ENCODE measurements at places on chromosomes 16 and 17.

DNA sequence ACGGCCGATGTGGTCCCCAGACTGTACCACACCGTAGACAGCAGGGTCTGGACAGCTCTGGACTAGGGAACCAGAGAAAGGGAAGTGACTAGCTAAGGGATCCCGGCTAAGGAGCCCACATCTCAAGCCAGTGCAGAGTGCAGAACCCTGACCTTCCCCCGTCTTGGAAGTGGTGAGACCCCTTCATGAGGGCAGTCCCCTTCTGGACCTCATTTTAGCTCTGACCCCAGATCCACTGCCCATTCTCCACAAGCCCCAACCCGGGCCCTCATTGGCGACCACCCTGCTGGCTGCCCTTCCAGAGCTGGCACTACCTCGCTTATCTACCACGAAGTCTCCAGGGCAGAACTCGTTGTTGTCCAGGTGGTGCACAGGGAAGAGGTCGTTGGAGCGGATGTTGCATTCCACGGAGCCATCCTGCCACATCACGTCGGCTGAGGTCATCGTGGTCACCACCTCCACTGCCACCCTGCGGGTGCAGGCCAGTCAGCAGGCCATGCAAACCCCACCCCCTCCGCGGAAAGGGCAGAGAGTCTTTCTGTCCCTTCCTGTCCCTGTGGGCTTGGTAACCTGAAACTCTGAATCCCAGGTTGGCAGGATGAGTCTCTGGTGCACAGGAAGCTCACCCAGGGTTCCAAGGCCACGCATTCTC, 14.2 kb downstream of the SPHK1 start:
- no peak for DNase-seq

DNA sequence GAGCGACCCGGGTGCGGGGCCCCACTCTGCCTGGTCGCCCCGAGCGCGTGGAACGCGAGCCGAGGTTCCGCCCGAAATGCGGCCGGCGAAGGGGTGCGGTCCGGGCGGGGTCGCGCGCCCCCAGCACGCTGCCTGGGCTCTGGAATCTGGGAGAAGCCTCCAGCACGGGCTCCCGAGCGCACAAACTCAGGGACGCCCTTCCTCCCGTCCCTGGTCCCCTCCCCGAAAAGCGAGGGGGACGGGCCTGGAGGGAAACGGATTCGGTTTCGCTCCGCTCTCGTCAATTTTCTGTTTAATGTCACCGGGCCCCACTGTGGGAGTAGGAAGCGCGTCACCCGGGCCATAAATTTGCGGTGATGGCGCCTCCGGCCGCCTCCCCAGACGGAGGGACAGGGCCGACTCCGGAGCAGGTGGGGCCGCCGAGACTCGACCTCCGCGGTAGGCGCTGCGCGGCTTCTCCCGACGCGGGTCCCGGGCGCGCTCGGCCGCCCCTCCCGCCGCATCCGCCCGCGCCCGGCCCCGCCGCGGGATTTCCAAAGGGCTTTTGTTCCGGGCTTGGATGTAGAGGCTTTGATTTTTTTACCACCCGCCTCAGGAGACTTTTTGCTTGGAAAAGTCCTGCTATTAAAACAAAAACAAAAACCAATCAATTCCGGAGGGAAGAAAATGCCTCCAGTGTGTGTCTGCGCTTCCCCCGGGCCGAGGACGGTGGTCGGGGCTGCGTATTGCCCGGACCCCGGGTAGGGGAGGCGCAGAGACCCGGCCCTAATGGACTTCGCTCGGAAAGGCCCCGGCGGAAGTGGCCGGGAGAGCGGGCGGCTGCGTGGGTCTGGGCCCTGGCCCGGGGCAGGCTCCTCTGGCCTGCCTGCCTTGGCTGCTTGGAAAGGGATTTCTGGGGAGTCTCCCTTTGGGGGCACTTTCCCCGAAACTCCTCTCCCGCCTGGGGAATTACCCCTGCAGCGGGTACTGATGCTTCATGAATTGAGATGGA, 7.9 kb upstream of the BAHCC1 start:
- no peak for DNase-seq

- peak; percentile 79 for DNase-seq
These were observed 21.7 kb downstream of the ACSF3 start for GRCh38 chr16:89115216-89115861.

GRCh38 chr17:79699386-79700036, 31.2 kb upstream of the ENPP7 start:
- no peak for DNase-seq

DNA sequence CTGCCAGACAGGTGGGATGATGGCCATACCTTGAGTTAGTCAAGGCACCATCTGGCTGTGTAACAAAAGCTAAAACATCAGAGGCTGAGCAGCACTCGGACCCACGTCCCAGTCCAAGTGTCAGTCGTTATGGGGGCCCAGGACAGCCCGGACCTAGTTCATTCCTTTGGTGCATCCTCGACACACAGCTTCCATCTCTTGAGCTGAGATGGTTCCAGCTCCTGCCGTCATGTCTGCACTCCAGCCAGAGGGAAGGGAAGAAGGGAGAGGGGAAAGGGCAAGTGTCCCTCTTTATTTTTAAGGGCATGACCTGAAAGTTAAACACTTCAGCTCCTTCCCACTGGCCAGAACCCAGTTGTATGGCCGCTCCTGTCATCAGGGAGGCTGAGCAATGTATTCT, 218.0 kb downstream of the SEC14L1 start:
- no peak for DNase-seq

GRCh38 chr17:5118219-5118618, 2.4 kb downstream of the USP6 start:
- no peak for DNase-seq

DNA sequence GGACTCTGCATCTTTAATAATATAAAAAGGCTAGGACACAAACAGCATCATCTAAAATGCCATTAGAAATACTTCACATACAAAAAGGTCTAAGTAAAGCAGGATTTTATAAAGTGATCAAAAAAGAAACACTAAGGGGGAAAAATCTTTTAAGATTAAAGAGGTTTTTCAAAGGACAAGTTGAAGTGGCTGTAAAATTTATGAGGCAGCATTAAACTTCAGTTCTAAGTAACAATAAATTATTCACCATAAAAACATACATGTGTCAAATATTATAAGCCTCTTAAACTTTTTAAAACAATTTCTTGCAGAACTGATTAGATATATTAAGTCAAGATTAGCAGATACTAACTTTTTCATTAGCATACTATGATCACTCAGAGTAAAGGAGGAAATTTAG, 20.8 kb downstream of the CEP112 start:
- DNase-seq: no peak

DNA sequence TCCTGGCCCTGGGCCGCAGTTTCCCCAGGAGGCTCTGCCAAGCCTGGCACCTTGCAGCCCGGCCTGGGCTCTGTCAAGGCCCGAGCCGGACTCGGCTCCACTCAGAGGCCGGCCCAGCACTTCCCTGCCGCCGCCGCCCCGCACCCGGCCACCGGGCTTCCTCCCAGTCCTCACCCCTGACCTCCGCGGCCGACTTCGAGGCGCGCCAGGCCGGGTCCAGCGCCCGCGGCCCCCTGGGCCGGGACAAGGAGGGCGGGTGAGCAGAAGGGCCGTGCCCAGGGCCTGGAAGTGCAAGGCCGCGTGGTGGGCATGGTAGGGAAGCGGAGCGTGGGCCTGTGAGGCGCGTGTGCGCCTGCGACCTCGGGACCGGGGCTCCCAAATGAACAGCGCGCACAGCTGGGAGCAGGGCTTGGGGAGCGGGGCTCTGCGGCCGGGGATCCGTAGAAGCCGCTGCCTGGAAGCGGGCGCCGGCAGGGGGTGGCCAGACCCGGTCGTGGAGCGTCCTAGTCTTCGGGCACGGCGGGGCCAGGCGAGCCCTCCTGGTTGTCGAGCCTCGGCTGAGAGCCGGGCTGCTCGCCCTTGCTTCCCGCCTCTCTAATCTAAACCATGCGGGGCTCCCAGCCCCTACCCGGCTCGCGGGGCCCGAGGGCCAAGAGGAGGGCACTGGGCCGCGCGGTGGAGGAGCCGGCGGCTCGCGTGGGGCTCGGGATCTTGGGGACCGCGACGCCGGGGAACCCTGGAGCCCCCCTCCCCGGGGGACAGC, 503 bp upstream of the TBX4 start:
- no peak for DNase-seq

DNA sequence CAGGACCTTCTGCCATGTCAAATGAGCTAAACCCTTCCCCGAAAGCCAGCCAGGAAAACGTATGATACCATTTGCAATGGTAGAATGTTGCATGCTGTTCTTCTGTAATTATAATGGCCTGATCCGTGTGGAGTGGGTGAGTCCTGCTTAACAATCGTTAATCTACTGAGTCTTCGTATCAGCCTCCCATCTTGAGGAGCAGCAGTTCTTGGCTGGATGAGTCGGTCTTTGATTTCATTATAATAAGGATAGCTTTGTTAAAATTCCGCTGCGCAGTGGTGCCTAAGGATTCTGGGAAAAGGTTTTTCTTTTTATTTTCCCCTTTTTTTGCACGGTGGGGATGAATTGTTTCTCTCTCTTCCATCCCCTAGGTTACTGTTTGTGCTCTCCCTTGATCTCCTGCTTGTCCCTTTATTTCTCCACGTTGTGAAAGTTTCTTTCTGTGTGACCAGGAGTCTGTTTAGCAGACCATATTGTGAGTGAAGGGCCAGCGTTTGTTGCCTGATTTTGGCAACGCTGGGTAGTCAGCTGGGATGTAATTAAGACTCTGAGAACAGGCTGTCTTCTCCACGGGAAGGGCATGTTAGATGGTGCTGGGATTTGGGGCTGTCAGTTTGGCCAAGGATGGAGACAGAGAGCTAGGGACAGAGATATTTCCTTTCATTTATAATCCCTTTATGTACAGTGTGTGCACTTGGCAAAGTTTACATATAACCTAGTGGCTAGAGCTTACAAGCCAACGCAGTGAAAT, 263.0 kb downstream of the FTO start:
- DNase-seq: no peak

GRCh38 chr17:81580481-81580880, 28.3 kb upstream of the FAAP100 start:
- DNase-seq: no peak

GRCh38 chr17:42543190-42544079, 7.4 kb downstream of the NAGLU start:
- DNase-seq: no peak

- DNase-seq: no peak
These were observed 3.4 kb upstream of the HP start for GRCh38 chr16:72050769-72051464.

DNA sequence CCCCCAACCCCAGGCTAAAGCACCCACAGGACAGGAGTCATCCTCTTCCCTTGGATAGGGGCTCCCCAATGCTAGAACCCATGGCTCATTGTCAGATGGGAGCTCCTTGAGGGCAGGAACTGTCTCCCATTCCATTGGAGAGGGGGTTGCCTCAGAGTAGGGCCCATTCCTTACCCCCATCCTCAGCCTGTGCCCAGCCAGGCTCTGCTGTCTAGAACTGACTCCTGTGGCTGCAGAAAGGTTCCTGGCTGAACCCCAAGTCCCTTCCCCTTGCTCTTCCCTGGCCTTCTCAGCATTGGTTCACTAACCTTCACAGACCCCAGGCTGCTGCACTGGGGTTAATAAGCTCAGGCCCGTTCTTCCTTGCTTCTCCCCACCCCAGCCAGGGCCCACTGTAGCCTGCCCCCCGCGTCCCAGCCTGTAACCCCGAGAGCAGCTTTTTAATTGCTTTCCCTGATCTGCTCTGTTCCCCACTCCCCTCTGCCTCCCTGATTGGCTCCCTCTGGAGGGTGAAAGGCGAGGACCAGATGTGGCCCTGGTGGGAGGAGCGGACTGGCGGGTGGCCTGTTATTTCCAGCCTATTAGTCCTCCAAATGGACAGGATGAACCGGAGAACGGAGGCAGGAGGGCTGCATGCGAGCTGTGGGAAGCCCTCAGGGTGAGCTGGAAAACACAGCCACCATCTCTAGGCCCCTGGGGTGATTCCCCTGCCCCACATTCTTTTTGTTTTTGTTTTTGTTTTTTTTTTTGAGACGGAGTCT, 6.0 kb upstream of the GFAP start:
- no peak for DNase-seq

GRCh38 chr17:65389949-65390348, 171.5 kb downstream of the AXIN2 start:
- no peak for DNase-seq

GRCh38 chr16:47965439-47965838, 190.4 kb downstream of the ABCC12 start:
- no peak for DNase-seq

- no peak for DNase-seq
These were observed 1.6 kb downstream of the MPO start for GRCh38 chr17:58279016-58279711.

GRCh38 chr17:31512104-31512740, 120.7 kb downstream of the RAB11FIP4 start:
- DNase-seq: no peak

- DNase-seq: no peak
These were observed 456.2 kb upstream of the DYNLRB2 start for GRCh38 chr16:80084614-80085013.

GRCh38 chr17:69969897-69970296, 105.1 kb upstream of the KCNJ16 start:
- no peak for DNase-seq

GRCh38 chr17:71363661-71364060, 757.2 kb upstream of the SOX9 start:
- DNase-seq: no peak
